ENCODE measurements at places on chromosomes 12 and 14. TPM values are rescaled to one million over a fixed set of nuclear protein-coding genes. Genes with fewer than 3 reads are reported as not detected.

Gene FGF6
- not detected for total RNA-seq

Gene LRTM2
- total RNA-seq: not detected

Gene RNASE3
- total RNA-seq: not detected

Gene TUBA1A
- 1,167 TPM for total RNA-seq

Gene TEX22
- 0.42 TPM for total RNA-seq

Gene LRP1-AS
- not detected for total RNA-seq

Gene HOTAIR
- 0.31 TPM for total RNA-seq

Gene P2RX2
- 3.9 TPM for total RNA-seq

Gene SERPINA9
- total RNA-seq: not detected

Gene CCDC175
- total RNA-seq: not detected

Gene LPAR5
- 0.81 TPM for total RNA-seq

Gene PCED1B
- total RNA-seq: not detected

Gene ANO2
- total RNA-seq: 8.1 TPM

Gene LGALS3
- 395 TPM for total RNA-seq

Gene HSP90AA1
- total RNA-seq: 421 TPM

Gene INSM2
- total RNA-seq: not detected

Gene KERA
- not detected for total RNA-seq

Measured in gastroesophageal sphincter (tissue), 4 donors.